ENCODE measurements at places on chromosomes 1 and 21.

- no peak for DNase-seq
These were observed 58.5 kb downstream of the BEND5 start for GRCh38 chr1:48718116-48718630.

DNA sequence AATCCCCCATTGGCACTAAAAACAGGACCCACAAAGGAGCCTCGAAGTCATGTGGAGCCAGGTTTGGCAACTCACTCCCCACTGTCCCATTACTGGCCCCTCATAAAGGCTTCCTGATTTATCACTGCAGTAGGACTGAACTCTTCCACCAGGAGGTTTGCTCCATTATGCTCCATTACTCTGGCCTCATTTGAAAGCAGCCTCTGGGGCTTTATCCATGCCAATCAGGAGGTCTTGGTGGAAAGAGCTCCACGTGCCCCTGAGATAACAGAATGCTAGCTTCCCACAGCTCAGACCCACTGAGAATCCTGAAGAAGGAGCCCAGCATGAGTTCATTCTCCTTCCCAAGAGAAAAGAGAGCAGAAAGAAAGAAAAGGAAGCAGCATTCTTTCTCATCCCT is 76.4 kb downstream of the HIVEP3 start:
- DNase-seq = no peak

GRCh38 chr1:238642231-238642630 is 744.1 kb upstream of the CHRM3 start:
- peak; percentile 48 for DNase-seq

DNA sequence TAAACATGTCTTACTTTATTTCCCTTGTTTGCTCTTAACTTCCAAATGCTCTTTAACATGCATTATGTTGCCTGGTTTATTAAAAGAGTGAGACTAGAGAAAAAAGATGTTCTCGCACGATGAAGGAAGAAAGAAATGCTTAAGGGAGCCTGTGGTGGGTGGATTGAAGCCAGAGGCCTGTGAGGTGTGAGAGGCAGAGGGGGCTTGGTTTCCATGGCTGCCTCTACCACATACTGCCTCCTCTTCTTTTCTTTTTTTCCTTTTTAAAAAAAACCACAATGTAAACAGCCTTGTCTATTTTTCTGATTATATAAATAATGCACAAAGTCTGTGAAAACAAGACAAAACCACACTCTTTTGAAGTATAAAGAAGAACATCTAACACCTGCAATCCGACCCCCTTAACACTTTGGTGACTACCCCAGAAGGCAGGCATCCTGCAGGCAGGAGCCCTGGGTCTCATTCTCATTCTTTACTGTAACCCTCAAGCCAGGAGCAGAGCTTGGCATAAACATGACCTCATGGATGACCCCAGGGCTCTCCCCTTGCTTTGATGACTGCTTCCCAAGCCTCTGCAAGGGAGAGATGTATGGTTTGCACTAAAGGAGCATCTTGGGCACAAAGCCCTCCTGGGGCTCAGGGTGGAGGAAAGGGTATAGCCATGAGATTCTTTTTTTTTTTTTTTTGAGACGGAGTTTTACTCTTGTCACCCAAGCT is 10.1 kb upstream of the PARP1 start:
- no peak for DNase-seq

- no peak for DNase-seq
These were observed 35.4 kb downstream of the ENAH start for GRCh38 chr1:225617479-225617878.

- DNase-seq = peak; percentile 47
These were observed 328.9 kb downstream of the PTBP2 start for GRCh38 chr1:97050506-97050905.

DNA sequence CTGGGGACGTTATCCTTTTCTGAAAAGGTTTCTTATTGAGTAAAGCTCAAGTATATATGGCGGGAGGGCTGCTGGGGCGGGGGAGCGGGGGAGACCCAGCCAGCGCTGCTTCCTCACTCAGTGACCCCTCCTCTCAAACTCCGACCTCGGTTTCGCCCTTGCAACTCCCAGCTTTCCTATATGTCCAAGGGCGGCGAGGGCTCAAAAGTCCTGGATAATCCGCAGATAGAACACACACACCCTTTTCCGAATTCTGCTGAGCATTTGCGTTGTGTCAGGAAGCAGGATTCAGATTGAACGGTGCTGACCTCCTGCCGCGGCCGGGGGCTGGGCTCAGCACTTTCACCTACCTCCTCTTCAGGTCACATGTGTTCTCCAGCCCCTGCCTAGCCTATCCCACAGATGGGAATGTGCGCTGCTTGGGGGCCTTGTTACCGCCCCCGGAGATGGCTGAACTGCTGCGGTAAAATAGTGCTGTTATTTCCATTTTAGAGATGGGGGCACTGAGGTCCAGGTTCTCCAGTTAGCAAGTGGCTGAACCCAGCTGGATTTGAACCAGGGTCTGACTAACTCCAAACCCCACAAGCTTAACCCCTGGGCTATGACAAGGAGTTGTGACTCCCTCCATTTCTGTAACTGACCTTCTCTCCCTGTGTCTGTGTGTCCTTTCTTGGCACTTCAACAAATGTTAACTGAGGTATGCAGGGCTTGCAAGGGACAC is 795 bp upstream of the AHDC1 start:
- no peak for DNase-seq

GRCh38 chr21:37155186-37155585 is 82.1 kb downstream of the TTC3 start:
- DNase-seq = no peak

- DNase-seq = peak; percentile 33
These were observed 207.6 kb upstream of the NFIA start for GRCh38 chr1:60874718-60875117.

DNA sequence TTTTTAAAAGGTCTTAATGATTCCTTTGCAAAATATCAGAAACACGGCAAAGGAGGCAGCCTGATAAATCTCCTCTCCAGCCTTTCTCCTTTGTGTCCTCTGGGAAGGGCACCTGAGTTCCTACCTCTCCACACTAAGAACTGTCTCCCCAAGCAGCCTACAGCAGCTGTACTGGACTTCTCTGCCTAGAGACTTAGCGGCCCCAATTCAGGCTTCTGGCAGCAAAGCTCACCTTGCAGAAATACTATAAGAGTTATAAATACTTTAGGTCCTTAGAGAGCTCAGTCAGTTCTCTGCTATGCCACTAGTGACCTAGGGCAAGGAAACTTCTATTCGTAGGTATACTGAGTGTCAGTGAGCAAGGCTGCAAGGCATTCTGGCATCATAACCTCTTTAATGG is 33.9 kb downstream of the LRRC52 start:
- DNase-seq = no peak

GRCh38 chr1:173411835-173412742 is 65.0 kb upstream of the PRDX6 start:
- DNase-seq = peak; percentile 91

DNA sequence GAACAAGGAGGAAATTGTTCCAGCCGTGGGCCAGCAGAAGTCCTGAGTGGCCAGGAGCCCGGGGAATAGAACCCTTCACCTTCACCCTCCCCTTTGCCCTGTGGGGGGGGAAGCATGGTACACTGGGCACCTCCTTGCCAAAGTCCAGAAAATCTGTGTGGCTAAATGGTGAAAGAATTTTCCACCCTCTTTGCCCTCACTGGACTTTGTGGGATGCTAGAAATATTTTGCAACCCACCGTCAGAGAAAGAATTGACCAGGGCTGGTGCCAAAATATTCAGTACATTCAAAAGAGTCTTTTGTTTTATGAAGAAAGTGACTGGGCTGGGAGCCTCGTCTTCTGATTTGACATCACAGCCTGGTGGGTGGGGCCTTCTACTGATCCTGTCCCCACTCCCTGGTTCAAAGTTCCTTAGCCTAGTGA is 14.6 kb downstream of the NFASC start:
- peak; percentile 33 for DNase-seq

DNA sequence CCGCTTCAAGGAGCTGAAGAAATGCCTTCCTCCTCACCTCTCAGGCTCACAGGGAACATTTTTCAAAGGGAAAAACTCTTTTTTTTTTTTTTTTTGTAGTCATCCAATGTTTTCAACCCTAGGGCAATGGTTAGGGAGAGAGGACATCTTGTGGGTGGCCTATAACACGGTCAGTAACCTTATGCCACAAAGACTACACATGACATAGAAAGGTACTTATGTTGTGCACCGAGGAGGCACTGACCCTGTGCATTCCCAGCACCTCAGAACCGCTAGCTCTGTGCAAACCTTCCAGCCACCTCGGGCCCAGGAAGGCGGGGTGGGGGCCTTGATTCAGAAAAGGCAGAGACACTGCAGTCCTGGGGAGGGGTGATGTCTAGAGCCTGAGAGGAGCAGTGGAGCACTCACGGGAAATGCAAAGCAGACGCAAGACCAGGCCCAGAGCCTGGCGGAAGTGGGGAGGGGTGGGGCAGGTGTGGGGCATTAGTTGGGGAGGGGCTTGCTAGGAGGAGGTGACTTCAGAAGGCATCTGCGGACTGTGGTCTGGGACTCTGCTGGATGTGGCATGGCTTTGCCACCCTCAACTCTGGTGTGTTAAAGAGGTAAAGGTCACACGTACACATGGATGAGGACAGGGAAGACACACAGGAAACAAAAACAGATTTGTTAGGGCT is 68.6 kb downstream of the MDM4 start:
- DNase-seq = no peak

GRCh38 chr21:40759061-40759460 is 87.9 kb downstream of the DSCAM start:
- no peak for DNase-seq

DNA sequence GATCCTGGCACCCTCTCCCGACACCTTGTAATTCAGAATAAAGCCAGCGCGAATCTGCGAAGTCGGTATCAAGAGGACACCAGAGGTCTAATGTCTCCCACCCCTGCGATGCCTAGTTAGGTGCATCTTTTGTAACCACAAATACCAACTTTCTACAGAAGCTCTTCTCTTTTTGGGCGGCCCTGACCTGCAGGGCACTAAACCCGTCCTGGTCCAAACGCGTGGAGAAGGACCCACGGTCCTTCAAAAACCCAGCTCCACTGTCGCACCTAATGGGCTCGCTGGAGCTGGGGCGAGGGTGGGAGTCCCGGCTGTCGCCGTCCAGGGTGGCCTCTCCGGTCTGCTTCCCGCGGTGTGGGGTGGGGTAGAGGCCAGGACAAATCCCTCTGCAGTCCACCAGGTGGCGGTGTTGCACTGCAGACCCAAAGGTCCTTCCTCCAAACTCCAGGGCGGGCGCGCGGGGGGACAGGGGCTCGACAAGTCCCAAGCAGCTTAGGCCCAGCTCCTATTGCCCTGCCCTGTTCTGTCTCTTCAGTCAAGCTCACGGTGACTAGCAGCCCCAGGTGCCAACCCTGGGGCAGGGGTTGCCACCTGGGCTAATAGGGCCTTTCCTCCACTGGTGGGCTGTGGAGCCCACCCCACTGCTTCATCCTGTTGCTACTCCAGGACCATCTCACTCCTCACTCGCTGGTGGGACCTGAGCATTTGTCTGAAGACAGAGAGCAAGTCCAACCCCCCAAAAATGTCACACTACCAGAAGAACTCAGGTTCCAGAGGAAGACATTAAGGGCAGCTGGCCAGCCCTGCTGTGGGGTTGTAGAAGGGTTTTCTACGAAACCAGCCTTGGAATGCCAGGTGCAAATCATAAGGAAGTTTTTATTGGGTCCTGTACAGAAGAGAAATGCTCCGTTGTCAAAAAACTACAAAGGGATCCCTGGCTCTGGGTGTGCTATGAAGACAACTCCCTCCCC is 2.8 kb downstream of the HES3 start:
- peak; percentile 70 for DNase-seq

DNA sequence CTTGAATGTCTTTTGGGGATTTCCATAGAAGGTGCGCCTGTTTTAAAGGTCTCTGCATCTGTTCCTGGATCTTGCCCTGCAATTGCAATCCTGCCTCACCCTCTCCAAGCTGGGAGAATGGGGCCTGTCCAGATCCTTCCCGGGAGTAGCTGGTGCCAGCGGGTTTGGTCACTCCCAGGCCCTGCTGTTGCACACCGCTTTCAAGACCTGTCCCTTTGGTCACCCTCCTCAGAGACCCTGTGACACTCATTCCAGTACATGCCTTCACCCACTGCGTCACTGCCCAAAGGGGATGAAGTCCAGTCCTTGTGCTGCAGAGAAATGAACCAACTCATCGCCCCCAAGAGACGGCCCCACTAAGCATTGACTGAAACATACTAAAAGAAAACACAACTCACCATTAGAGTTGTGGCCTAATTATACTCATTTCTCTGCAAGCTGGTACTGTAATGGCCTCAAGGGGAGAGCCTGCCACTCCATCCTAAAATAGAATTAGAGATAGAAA is 1.9 kb upstream of the IRF2BP2 start:
- no peak for DNase-seq

DNA sequence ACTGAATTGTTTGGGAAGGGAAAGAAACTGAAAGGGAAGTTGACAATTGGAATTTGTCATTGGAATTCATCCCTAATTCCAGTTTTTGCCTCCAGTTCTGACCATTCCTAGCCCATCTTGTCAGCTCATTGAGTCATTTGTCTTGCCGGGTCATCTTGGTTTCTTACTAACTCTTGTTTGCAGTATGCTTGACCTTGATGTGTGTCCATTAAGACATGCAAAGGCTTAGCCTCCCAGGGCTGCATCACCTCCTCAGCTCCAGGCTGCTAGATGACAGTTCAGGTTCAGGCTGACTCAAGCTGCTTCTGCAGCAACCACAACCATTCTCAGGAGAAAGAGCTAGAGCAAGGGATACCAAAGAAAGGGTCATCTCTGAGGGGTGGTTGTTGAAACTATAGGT is 151.3 kb upstream of the PTGFR start:
- DNase-seq = peak; percentile 89

DNA sequence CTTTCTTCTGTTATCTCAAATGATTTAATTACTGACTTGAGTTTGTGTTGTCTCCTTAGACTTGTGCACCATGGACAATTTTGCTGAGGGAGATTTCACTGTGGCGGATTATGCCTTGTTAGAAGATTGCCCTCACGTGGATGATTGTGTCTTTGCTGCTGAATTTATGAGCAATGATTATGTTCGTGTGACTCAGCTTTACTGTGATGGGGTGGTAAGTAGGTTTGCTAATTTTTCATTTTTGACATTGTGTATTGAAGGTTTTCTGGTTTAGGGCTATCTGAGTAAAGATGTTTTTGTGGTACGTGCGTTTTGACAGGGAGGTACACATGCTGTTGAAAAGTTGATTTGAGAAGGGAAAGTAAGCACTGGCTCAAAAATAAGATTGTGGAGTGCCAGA is 14.1 kb downstream of the TTC3 start:
- DNase-seq = peak; percentile 60

DNA sequence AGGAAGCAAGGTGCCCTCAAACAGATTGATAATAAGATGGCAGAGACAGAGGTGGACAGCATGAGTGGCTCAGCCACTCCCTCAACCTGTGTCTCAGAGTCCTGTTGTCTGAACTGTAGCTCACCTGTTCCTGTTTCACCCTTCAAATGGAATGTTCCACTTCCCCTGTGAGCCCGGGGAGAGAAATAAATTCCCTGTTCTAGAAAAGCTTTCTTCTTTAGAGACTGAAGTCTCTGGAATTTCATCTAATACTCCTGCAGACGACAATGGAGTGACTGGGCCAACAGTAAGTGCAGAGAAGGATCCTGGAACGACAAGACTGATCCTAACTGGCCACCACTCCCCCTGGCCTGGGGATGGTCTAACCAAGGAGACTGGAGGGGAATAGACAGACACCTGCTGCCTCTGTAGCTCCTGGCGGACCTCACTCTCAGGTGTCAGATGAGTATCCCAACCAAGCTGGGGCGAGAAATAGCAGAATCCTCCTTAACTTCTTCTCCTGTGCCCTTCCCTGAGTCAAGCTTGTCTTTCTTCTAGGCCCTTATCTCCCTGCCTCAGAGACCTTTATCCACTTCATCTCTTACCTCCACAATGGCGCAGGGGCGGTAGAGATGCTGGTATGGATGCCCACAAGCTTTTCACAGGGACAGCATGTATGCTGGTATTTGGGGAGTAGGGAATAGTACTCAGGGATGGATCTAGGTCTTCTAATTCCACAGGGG is 45.4 kb downstream of the PLEKHA6 start:
- no peak for DNase-seq

- DNase-seq = no peak
These were observed 22.1 kb downstream of the OMA1 start for GRCh38 chr1:58524353-58524945.

Measured in RPMI7951 (cell line).